ENCODE measurements at places on chromosomes 3 and 15.

DNA sequence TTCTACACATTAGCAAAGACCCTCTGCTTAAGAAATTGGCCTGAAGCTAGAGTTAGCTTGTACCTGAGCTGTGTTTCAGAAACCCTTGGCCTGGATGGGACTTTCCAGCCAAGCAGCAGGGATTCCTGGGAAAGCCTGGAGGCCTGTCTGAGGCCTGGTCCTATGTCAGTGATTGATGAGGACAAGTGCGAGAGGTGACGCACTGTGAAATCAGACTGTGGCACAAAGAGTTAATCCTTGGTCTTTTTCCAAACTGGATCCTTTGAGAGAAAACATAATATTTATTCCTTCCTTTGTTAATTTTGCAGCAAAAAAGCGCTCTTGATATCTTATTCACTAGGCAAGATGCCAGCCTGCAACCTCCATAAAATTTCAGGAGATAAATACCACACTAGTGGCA lies 225.0 kb upstream of the ATP11B start:
- no peak for DNase-seq

DNA sequence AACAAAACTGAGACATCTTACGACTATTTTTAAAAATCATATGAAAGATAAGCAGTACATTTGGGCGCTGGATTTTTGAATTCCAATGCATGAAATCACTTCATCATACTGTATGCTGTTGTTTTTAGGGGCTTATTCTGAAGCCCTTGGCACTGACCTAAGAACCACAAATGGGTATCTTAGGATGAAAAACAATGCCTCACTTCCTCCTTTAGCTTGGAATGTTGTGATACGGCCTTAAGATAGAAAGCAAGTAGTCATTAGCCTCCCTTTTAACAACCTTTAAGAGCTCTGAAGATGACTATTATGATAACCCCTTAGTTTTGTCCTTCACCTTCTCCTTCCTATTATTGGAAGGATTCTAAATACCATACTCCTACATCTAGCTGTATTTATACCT lies 289.8 kb downstream of the ARPP21 start:
- no peak for DNase-seq

DNA sequence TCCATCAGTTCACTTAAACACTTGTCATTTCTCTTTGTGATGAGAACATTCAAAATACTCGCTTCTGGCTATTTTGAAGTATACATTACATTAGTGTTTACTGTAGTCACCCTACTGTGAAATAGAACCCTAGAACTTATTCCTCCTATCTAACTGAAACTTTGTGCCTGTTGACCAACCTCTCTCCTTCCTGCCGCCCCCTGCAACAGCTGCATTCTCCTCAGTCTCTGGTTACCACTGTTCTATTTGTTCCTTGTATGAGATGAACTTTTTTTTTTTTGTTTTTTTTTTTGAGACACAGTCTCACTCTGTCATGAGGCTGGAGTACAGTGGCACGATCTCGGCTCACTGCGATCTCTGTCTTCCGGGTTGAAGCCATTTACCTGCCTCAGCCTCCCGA lies 2.9 kb downstream of the RAD51 start:
- DNase-seq: no peak

- no peak for DNase-seq
These were observed 202.0 kb downstream of the UBE2E2 start for GRCh38 chr3:23405081-23405480.

GRCh38 chr15:31470756-31471155 lies 144.1 kb downstream of the KLF13 start:
- no peak for DNase-seq

GRCh38 chr3:159922193-159922840 lies 66.3 kb upstream of the IL12A start:
- no peak for DNase-seq

GRCh38 chr3:33278163-33278562 lies 921 bp downstream of the FBXL2 start:
- no peak for DNase-seq

- DNase-seq: no peak
These were observed 5.8 kb upstream of the GLCE start for GRCh38 chr15:69154684-69155083.

DNA sequence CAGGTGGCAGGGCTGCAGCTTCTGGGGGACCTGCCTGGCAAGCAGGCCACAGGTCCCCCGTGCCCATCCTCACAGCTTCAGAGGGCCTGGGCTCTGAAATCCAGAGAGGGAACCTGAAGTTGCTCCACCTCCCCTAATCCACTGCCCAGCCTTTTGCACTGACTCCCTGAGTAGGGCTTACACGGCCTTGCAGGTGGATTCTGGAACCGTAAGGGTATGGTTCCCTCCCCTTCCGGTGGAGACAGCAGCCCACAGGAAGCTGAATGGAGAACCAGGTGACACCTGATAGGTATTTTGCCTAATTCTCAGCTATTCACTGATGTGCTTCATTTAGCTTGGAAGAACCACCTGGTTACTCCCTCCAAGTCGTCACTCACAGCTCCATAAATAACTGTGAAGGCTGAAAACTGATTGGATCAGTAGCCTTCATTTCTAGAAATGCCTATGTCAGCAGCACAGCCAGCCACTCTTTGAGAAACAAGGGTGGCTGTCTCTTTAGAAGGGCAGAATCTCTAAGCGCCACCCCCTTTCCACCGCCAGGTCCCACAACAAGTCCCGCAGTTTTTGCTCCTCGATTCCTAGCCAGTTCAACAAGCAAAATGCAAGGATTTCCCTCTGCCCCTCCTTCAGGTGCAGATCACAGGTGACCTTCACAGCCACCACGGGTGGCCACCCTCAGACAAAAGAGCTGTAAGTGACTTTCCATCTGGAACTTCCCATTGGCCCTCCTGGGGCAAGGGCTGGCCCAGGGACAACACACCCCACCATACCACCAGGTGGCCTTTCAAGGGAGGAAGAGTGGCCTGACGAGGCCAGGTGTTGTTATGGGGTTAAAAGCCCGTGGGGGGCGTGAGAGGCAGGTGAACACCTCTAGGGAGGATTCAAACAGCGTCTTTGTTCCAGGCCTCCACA lies 112.9 kb downstream of the SEC22A start:
- DNase-seq: no peak

DNA sequence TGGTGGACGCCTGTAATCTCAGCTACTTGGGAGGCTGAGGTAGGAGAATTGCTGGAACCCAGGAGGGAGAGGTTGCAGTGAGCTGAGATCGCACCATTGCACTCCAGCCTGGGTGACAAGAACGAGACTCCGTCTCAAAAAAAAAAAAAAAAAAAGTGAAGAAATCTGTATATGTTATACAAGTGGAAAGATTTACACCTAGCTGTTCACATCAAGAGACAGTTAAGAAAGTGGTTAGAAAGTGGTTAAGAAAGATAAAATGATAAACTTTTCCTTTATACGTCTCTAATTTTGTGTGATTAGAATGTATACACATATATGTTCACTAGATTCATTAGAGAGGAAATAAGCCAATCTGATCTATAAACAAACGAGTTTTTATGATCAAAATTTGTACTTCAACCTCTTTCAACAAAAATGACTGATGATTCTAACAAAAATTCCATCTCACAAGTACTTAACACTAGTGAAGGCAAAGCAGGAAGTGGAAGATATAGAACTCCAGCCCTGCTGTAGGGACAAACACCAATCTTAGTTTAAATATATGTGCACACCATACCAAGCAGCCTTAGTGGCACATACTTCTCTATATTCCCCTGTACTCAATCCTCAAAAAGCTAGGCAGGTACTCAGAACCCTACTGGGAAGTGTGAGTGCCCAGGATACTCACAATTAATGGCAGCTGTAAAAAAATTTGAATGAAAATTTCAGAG lies 51.2 kb downstream of the RAF1 start:
- no peak for DNase-seq

- no peak for DNase-seq
These were observed 253.0 kb downstream of the RAP2B start for GRCh38 chr3:153414982-153415381.

GRCh38 chr15:89200182-89200581 lies 21.2 kb downstream of the RLBP1 start:
- DNase-seq: no peak

DNA sequence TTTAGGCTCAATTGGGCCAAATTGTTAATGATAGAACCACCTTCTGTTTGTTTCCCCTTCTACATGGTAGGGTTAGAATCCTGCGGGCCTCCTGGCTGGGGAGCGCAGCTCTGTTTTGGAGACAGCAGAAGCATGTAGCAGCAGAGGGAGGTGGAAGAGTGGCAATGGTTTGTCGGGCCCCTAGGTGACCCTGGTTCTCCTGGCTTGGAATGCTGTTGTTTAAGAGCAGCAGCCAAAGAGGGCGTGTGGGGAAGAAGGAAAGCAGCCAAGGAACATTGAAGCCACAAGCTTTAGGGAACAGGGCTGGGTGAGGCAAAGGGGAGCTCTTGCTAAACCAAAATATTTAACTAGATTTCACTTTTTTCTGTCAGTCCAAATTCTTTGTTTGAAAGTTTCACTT lies 213.7 kb upstream of the NR2E3 start:
- no peak for DNase-seq

DNA sequence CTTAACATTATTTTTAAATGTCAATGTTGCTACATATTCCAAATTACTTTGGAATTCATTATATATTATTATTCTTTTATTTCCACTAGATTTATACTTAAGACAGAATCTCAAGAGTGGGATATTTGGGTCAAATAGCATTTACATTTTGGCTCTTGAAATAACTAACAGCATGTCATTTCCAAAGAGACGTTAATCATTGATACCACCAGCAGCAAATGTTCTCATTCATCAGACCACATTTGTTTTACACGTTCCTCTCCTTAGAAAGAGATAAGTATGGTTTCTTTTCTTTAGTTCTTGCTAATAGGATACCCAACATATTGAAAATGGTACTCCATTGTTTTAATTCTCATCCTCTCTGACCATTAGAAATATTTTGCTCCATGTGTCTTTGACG lies 229.8 kb downstream of the LPP start:
- no peak for DNase-seq

- peak; percentile 57 for DNase-seq
These were observed 692 bp upstream of the C15orf39 start for GRCh38 chr15:75200765-75201615.

DNA sequence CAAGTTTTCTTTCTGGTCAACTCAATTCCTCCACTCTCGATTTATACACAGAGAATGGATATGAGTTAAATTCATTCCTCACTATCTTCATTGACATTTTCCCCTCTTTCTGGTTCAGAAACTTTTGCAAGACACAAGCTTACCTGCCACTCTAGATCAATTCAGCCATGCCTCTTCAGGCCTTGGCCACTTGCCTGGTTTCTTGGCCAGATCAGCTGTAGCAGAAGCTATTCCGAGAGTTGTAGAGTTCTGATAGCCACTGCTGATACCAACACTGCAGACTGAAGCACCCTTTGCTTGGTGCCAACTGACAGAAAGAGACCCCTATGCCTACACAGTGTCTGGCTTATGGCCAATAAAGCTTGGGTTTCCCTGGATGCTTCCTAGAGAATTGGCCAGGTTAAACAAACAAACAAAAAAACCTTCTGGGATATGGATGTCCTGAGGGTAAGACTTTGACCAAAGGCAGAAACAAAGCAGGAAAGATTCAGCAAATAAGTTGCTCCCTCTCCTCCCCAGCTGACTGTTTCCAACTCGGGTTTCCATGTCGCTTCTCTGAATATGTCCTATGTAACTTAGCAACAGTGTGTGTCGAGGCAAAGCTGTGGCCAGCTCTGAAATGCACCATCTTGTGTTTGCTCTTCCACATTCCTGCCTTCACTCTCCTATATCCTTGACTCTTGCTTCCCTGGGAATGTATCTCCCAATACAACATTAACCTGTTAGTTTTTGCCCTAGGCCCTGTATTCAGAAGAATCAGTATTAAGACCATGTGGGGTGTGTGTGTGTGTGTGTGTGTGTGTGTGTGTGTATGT lies 521.6 kb downstream of the EPHA3 start:
- no peak for DNase-seq

DNA sequence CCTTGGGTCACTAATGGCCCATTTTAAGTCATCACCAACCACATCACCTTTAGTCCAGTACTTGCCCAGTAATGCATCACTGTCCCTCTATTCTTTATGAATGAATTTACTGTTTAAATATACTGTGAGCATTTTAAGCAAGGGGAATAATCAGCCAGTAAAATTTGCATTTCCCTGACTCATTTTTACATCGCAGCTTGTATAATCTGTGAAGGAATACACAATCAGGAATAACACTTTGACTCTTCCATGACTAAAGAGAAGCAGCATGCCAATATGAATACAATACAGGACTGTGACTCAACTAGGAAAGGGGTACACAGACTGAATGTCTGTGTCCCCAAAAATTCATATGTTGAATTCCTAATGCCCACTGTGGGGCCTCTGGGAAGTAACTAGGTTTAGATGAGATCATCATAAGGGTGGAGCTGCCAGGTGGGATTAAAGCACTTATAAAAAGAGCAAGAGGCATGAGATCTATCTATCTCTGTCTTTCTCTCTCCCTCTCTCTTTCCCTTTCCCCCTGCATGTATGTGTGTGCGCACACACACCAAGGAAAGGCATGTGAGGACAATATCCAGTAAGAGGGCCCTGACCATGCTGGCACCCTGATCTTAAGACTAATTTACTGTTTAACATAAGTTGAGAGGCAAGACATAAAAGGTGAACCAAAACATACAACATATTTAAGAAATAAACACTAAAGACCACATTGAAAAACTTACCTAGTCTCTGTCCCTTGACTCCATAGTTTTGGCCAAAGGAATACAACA lies 12.1 kb downstream of the B4GALT4 start:
- DNase-seq: no peak

DNA sequence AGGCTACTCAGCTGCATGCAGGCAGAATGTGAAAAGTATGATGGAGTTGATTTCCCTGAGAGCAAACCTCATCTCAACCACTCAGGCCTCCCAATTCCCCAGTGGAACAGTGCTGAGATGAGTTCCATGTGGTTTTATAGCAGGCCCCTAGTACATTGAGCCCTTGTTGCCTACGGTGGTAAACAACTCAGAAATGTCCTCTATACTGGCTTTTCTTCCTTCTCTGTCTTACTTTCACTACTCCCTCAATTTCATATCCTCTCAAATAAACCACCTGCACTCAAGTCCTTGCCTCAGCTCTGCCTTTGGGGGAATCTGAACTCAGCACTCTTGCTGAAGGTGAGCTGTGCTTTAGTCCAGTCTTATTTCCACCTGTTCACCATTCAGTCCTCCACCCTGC lies 399.9 kb downstream of the PDCD6IP start:
- no peak for DNase-seq

DNA sequence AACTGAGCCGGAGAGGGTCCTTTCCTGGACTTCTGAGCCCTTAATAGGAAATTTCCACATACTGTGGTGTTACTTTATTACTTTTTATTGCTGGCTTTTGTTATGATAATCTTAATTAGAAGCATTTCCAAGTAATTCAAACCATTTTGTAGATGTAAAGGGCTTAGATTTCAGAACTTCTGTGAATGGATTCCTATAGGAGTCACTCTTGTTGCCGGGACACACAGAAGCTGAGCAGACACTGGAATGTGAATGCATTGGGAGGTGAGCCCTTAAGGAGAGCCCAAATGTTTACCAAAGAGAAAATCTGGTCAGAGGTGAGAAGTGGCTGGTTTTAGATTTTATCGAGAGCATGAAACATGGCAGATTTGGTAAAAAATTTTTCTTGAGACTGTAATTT lies 87.4 kb downstream of the FNDC3B start:
- no peak for DNase-seq

All from mesothelial cell of epicardium (in vitro differentiated cells).